ENCODE measurements at places on chromosomes 4 and X.

GRCh38 chr4:180134091-180134866 is 2108.9 kb upstream of the TENM3 start:
- no peak for DNase-seq

GRCh38 chr4:131534944-131535645 is 1614.0 kb upstream of the PCDH10 start:
- no peak for DNase-seq

DNA sequence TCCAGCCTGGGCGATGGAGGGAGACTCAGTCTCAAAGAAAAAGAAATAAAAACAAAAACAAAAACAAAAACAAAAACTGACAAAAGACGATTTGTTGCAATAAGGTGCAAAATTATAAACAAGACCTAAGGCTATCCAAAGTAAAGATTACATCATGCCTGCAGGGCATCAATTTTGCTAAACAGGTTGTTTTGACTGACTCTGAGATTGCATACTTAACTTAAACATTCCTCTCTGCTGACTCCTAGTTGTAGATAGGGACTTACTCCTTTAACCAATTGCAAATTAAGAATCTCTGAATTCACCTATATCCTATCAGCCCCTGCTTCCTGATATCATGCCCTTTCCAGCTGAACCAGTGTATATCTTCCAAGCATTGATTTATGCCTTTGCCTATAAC is 2687.3 kb downstream of the PCDH7 start:
- no peak for DNase-seq

DNA sequence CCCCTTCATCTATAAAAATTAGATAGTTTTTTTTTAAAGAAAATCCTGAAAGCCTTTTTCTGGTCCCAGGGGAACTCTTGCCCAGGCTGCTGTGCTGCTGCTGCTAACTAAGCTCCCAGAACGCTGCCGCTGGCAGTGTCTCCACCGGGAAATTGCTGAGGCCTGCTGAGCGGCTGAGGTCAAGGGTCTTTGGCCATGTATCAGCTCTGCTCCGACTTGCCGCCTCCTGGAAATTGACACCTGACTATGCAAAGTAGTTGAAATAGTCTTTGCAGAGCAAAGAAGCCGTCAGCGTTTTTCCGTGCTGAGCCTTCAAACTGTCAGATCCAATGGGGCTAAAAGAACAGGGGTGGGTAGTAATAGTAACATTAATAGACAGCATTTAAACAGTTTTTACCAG is 839 bp downstream of the QDPR start:
- no peak for DNase-seq

DNA sequence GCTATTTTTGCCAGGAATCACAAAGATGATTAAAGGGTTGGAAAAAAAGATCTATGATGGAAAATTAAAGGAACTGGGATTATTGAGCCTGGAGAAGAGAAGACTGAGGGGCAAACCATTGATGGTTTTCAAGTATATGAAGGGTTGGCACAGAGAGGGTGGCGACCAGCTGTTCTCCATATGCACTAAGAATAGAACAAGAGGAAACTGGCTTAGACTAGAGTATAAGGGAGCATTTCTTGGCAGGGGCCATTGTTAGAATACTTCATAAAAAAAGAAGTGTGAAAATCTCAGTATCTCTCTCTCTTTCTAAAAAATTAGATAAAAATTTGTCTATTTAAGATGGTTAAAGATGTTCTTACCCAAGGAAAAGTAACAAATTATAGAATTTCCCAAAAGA is 75.1 kb downstream of the NPNT start:
- DNase-seq: no peak

DNA sequence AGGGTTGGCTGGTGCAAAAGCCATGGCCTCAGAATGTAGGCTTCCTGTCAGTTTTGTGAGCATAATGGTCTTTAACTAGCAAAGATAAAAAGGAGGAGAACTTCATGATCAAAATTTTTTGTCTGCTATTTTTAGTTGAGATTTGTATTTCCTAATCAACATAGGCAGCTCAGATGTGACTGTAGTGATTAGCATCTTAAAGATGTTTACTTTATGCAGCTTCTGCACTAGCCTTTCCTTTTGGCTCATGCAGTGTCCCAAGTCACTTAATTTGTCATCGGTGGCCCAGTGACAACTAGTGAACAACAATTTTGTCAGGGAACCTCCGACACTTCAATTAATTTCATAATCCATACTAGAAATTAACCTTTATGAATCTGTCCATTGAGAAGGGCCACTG is 109.8 kb downstream of the CEP135 start:
- no peak for DNase-seq

- DNase-seq: no peak
These were observed 213.5 kb upstream of the TAPT1 start for GRCh38 chr4:16439768-16440167.

DNA sequence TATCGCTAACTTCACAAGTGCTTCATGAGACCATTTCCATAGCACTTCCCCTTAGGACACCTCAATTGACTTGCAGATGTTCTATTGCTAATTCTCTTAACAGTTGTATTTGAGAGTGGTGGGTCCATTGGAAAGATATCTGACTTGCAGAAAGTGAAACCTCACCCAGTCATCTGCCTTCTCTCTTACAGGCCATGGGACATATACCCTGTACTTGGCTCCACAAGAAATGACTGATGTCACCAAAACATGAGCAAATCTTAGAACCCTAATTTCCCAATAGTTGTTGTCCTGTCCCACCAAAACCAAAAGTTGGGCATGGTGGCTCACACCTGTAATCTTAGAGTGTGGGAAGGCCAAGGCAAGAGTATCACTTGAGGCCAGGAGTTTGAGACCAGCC is 101.9 kb upstream of the MAML3 start:
- no peak for DNase-seq

DNA sequence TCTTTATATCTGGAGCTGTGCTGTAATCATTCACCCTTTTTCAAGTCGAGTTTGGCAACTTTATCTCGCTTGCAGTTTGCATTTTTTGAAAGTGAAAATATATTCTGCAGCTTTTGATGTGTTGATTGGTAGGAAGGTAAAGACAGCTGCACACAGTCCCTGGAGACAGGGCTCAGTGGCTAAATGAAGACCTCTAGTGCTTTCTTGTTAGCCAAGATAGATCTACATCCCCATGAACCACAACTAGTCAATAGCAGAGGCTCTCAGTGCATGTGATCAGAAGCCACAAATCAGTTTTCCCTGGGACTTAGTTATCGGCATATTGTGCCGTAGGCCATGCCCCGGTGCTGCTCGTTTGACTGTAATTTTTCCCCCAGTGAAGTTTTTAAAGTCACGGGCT is 587.7 kb upstream of the PITX2 start:
- DNase-seq: no peak

- DNase-seq: no peak
These were observed 150.0 kb downstream of the ANAPC10 start for GRCh38 chr4:144948009-144948408.

DNA sequence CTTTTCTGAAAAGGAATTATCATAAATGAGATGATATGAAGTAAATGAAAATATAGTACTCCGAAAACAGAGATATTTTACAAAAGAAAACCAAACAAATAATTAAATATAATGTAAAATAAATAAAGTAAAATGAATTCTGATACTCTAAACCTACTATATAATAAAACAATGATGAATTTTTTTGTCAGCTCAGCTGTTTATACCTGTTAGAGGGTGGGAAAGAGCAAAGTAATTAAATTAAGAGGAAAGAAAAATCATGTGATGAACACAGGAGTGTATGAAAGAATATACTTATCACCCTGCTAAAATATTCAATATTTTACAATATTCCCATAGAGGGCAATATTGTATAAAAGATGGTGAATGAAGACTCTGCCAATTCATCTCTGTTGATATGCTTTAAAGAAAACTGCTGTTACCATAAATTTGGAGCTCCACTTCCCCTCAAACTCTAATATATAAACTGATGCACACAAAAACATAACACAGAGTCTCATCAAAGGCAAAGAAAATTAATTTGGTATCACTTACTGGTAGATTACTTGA is 6.5 kb upstream of the NDST4 start:
- DNase-seq: no peak

GRCh38 chrX:40320819-40321218 is 223.1 kb upstream of the BCOR start:
- no peak for DNase-seq

GRCh38 chr4:84879651-84880200 is 86.8 kb downstream of the WDFY3 start:
- DNase-seq: no peak

DNA sequence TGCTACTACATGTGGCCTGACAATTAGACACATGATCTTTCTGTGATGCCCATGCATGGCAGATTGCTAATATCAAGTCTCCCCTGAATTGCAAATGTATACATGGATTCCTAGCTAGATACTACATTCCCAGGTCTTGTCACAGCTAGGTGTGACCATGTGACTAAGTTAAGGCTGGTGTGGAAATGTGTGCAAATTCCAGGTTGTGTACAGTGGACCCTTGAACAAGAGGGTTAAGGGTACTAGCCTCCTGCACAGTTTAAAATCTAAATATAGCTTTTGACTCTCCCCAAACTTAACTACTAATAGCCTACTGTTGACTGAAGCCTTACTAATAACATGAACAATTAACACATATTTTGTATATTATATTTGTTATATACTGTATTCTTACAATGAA is 48.4 kb downstream of the HSD17B13 start:
- DNase-seq: no peak

Measured in activated CD4-positive, alpha-beta T cell treated with anti-CD3 and anti-CD28 coated beads, Interleukin-2, amount 50 U/mL, for 24 hours (primary cell).